ENCODE measurements at places on chromosomes 11 and 22. TPM values are rescaled to one million over a fixed set of nuclear protein-coding genes. Genes with fewer than 3 reads are reported as not detected.
A peak's percentile ranks its signal among the peaks of the same experiment; 100 is the strongest.

Gene BACE1
- 27.5 TPM for total RNA-seq

Gene TRIM34
- total RNA-seq: 6.4 TPM

Gene CHCHD10
- 13.9 TPM for total RNA-seq

- DNase-seq: no peak
Measured at GRCh38 chr22:33166206-33166605, 108.0 kb upstream of the SYN3 start.

GRCh38 chr22:46481386-46481785, 56.0 kb downstream of the CELSR1 start:
- DNase-seq: no peak

- DNase-seq: no peak
Measured at GRCh38 chr11:120249279-120250262, 9.6 kb downstream of the POU2F3 start.

GRCh38 chr11:106642331-106642730, 375.9 kb downstream of the GUCY1A2 start:
- no peak for DNase-seq

GRCh38 chr11:44269369-44270351, 40.3 kb downstream of the ALX4 start:
- DNase-seq: no peak

DNA sequence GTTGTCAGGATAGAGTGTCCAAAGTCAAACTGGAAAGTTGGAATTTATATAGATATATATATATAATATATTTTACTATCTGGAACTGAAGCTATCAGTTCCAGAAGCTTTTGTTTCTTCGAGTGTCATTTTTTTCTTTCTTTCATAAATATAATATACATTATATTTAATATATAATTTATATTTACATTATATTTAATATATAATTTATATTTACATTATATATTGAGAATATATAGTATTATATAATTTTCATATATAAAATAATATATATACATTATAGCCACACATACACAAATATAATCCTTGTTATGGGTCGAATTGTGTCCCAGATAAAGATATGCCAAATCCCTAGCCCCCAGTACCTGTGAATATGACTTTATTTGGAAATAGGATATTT, 842.3 kb upstream of the LRRC4C start:
- DNase-seq: no peak

Gene SLC22A24
- total RNA-seq: not detected

- peak; percentile 91 for DNase-seq
Measured at GRCh38 chr11:70233511-70233934, 30.4 kb downstream of the FADD start.

Gene GUCY1A2
- 0.24 TPM for total RNA-seq

Gene ALDH3B2
- total RNA-seq: not detected

DNA sequence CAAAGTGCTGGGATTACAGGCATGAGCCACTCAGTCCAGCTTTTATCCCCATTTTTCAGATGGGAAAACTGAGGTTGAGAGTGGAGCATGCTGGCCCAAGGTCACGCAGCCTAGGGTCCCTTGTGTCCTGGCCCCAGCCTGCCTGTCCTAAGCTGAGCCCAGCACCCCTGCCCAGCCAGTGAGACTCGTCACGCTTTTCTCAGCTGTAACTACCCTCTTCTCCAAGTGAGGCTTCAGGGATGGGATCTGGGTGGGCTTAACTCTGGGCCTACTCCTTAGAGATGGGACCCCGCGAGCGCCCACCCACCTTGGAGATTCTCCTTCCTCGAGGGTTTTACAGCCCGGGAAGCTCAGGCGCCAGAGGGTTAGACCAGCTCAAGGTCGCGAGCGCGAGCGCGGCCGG, 390 bp upstream of the TMEM151A start:
- DNase-seq: no peak

Gene SLC25A18
- not detected for total RNA-seq

Gene MAJIN
- not detected for total RNA-seq

Gene OR8G1
- total RNA-seq: not detected

- DNase-seq: no peak
Measured at GRCh38 chr11:95372097-95372656, 141.2 kb upstream of the SESN3 start.

Gene MYEOV
- total RNA-seq: 9.5 TPM

All from RPMI7951 (cell line).